ENCODE measurements at places on chromosomes 7 and 10. TPM values are rescaled to one million over a fixed set of nuclear protein-coding genes. Genes with fewer than 3 reads are reported as not detected.

The SEMA3E gene
- total RNA-seq: not detected

GRCh38 chr7:105164751-105165150, 150.7 kb downstream of the KMT2E start:
- H3K36me3 ChIP-seq: peaks cover 8% of the 10 kb centered on the region
- H3K27me3 ChIP-seq: no peaks in the 10 kb centered on the region
- no peak for DNase-seq

The JAZF1 gene
- 9.7 TPM for total RNA-seq

DNA sequence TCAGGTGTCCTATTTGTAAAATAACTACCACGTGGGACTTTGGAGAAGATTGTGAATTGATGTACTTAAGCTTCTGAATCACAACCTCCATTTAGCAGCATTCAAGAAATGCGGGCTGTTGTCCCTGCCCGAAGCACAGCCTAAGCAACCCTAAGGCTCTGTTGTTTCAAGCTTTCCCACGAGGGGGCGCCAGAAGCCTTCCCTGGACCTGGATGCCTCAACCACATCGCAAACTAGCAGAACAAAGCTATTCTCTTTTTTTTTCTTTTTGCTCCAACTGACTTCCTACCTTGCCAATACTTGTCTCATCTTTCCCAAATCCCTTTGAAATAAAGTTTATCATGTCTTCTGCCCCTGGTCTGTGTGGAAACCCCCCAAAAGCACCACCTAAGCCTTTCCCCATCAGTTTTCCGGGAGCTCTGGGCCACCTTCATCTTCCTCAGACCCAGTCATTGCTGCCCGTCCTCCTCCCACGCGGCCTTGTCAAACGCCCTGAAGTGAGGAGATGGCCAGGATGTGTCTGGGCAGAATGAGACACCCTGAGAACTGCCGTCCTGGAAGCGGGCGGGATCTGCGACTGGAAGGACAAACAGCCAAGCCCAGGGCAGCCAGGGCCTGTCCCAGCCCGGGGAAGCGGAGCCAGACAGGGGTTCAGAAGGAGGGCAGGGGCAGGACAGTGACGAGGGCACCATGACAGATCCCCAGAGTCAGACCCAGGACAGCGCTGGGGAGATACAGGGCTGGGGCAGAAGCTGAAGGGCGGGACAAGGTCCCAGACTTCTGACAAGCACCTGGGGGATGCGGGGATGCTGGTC, 112.7 kb downstream of the SLIT1 start:
- H3K27me3 ChIP-seq: no peaks in the 10 kb centered on the region
- no peaks in the 10 kb centered on the region for H3K36me3 ChIP-seq
- peak; percentile 69 for DNase-seq
- H3K4me3 ChIP-seq: no peak overlapping the region
- H3K4me1 ChIP-seq: no peaks in the 10 kb centered on the region

GRCh38 chr7:27176962-27177794, 3.1 kb upstream of the HOXA10 start:
- peaks cover 16% of the 10 kb centered on the region for H3K27me3 ChIP-seq
- H3K36me3 ChIP-seq: no peaks in the 10 kb centered on the region
- peaks cover 16% of the 10 kb centered on the region for H3K4me1 ChIP-seq
- H3K27ac ChIP-seq: no peak overlapping the region
- no peak for DNase-seq
- H3K4me3 ChIP-seq: no peak overlapping the region

DNA sequence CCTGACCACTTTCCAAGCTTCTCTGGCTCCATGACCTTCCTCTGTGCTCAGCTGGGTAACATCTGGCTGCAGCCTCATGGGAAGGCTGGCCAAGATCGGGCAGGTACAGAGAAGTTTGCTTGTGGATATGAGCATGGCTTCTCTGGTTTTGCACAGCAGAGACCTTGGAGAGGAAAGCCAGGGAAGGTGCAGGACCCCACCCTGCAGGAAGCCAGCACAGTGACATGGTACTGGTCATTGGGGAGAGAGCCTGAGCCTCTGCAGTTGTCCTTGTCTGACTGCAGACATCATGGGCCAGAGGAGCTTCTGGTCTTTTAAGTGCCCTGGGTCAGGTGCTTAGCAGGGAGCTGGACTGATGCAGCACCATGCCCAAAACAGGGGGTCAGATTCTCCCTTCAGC, 70.6 kb upstream of the LEP start:
- DNase-seq: no peak
- no peak overlapping the region for H3K4me3 ChIP-seq
- H3K36me3 ChIP-seq: no peaks in the 10 kb centered on the region
- H3K4me1 ChIP-seq: peaks cover 3% of the 10 kb centered on the region

GRCh38 chr7:94449151-94449725, 54.5 kb downstream of the COL1A2 start:
- H3K36me3 ChIP-seq: no peaks in the 10 kb centered on the region
- DNase-seq: no peak
- no peaks in the 10 kb centered on the region for H3K4me1 ChIP-seq
- no peaks in the 10 kb centered on the region for H3K27me3 ChIP-seq
- no peak overlapping the region for H3K4me3 ChIP-seq

The METTL27 gene
- 6.7 TPM for total RNA-seq

DNA sequence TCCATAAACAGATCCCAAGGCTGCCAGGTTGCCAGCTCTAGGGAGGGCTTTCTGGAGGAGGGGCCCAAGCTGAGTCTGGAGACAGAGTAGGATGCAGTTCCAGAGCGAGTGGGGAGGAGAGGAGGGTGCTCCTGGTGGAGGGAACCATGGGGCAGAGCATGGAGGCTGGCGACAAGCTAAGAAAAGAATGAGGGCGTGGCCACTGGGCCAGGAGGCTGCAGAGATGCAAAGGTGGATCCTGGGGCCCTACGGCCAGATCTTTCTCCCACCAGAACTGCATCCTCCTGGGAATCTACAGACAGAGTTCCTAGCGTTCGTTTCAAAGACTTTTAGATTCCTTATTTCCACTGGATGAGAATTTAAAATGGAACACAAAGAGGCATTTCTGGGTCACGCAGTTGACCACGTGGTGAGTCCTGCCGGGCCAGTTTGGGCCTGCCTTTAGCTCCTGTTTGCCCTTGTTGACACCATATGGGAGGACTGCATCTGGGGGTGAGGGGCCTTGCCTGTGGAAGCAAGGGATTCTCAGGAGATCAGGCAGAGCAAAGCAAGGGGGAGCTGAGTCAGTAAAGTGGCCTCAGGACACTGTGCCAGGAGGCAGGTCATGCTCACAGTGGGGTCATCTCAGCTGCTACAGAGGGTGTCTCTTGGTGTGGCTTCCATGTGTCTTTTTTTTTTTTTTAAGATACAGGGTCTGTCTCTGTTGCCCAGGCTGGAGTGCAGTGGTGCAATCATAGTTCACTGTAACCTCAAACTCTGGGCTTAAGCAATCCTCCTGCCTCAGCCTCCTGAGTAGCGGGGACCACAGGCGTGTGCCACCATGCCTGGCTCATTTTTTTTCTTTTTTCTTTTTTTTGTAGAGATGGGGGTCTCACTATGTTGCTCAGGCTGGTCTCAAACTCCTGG, 137.8 kb downstream of the SH3PXD2A start:
- no peaks in the 10 kb centered on the region for H3K4me1 ChIP-seq
- H3K4me3 ChIP-seq: no peak overlapping the region
- no peak for DNase-seq
- no peaks in the 10 kb centered on the region for H3K27me3 ChIP-seq
- H3K36me3 ChIP-seq: no peaks in the 10 kb centered on the region

DNA sequence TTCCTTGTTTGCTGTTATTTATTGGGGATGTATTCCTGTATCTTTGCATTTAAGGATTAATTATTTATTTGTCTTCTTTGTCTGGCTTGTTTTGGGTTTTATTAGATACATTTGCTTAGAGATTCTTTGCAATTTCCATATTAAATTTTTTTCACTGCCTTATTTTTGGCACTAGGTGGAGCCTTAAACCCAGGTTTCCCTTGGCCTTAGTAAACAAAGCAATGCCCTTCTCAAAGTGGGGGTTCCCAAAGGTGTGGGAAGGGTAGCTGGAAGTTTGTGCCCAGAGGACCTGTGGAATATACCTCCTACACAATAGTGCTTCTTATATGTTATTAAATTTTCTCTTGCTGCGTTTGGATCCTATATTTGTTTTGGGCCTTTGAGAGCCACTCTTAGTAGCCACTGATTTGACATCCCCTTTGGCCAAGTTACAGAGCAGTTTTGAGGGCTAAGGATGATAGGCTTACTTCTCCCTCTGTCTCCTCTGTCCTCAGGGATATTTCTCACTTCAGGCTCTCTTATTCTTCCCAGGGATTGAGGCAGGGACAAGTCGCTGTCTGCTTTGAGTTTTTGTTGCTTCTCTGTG, 162.3 kb downstream of the ITGB1 start:
- H3K36me3 ChIP-seq: no peaks in the 10 kb centered on the region
- H3K4me1 ChIP-seq: peaks cover 4% of the 10 kb centered on the region
- no peak overlapping the region for H3K27ac ChIP-seq
- no peak overlapping the region for H3K4me3 ChIP-seq
- no peak for DNase-seq

The SPDYE16 gene
- total RNA-seq: 0.88 TPM

DNA sequence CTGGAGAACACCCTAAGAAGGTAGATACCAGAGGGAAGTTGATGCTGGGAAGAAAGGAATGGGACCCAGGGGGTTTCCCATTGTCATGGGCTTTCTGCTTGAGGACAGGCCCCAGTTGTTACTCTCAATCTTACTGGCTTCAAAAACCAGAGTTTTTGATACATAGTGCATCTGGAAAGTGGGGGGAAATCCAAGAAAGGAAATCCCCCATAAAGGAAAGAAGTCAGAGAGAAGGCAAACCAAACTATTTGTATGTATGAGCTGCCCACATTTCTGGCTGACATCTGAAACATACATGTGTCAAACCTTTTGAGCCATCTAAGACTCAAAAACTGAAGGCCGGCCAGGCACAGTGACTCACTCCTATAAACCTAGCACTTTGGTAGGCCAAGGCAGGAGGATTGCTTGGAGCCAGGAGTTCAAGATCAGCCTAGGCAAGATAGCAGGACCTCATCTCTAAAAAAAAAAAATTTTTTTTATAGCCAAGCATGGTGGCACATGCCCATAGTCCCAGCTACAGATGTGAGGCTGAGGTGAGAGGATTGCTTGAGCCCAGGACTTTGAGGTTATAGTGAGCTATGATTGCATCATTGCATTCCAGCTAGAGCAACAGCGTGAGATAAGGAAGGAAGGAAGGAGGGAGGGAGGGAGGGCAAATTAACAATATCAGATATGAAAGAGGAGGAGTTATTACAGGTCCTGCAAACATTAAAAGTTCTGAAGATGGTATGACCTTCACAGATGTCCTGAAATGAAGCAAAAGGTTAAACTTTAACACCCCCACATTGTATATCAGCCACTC, 6.7 kb upstream of the COA1 start:
- no peaks in the 10 kb centered on the region for H3K27me3 ChIP-seq
- H3K4me3 ChIP-seq: no peak overlapping the region
- no peak overlapping the region for H3K27ac ChIP-seq
- H3K36me3 ChIP-seq: no peaks in the 10 kb centered on the region

The CCL24 gene
- not detected for total RNA-seq

- no peak overlapping the region for H3K27ac ChIP-seq
- no peak for DNase-seq
- no peaks in the 10 kb centered on the region for H3K4me1 ChIP-seq
- no peaks in the 10 kb centered on the region for H3K27me3 ChIP-seq
Measured at GRCh38 chr7:75892634-75893272, 13.9 kb downstream of the RHBDD2 start.

- H3K27ac ChIP-seq: peak overlapping the region; percentile 57
- peaks cover 25% of the 10 kb centered on the region for H3K4me1 ChIP-seq
- H3K36me3 ChIP-seq: no peaks in the 10 kb centered on the region
Measured at GRCh38 chr7:5701085-5701914, 80.2 kb downstream of the RNF216 start.

DNA sequence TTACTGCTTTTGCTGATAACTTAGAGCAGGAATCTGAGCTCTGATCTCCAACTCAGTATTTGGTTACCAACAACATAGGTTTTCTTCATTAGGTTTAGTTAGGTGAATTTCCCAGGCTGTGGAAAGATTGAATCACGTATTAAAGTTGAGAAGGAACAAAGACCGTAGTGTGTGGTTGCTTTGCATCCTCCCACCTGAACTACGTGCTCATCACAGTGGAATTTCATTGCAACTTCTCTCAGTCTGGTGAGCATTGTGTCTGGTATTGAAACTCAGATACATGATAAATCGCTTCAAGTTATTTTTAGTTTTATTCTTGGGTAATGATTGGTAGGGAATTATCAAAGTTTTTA, 139.4 kb upstream of the AKR1E2 start:
- no peak overlapping the region for H3K27ac ChIP-seq
- no peak for DNase-seq
- no peaks in the 10 kb centered on the region for H3K27me3 ChIP-seq
- H3K4me3 ChIP-seq: no peak overlapping the region
- no peaks in the 10 kb centered on the region for H3K4me1 ChIP-seq
- H3K36me3 ChIP-seq: no peaks in the 10 kb centered on the region

All from naive thymus-derived CD4-positive, alpha-beta T cell (primary cell).